ENCODE measurements at places on chromosomes 1 and 21. TPM values are rescaled to one million over a fixed set of nuclear protein-coding genes. Genes with fewer than 3 reads are reported as not detected.

DNA sequence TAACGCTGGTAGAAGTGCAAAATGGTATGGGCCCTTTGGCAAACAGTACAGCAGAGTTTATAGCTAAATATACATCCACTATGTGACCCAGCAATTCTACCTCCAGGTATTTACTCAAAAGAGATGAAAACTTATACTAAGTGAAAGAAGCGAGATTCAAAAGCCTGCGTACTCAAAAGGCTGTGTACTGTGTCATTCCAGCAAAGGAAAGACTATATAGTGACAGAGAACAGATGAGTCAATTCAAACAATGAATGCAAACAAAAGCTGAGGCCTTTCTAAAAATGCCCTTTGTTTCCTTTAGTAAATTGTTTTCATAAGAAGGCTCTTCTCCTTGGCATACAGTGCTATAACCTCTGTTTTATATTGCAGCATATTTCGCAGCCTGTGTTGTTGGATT is 268.8 kb upstream of the CSF3R start:
- no peaks in the 10 kb centered on the region for H3K36me3 ChIP-seq
- peaks cover 12% of the 10 kb centered on the region for H3K27me3 ChIP-seq
- H3K4me1 ChIP-seq: no peaks in the 10 kb centered on the region
- DNase-seq: no peak
- H3K4me3 ChIP-seq: no peak overlapping the region
- H3K27ac ChIP-seq: no peak overlapping the region

GRCh38 chr1:82110366-82111254 is 309.9 kb downstream of the ADGRL2 start:
- no peak overlapping the region for H3K4me3 ChIP-seq
- H3K36me3 ChIP-seq: no peaks in the 10 kb centered on the region
- H3K27ac ChIP-seq: no peak overlapping the region
- no peak for DNase-seq
- no peaks in the 10 kb centered on the region for H3K27me3 ChIP-seq

ATP1A1 gene
- 274 TPM for total RNA-seq

DNA sequence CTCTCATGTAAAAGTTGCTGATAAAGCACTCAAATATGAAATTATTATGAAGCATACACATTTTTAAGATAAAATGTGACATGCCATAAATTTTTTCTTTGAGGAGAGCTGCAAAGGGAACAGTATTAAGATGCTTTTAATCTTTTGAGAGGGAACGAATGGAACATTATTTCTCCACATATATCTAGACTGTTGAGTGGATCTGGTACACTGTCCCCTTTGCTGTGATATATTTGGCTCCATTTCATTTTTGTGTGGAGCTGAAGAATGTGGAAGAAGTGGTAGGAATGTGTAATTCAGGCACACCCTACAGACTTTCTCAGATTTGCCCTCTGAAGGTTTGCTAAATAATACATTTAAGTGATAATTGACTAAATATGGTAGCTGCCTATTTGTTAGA is 31.7 kb downstream of the PGM1 start:
- H3K4me1 ChIP-seq: peaks cover 13% of the 10 kb centered on the region
- no peaks in the 10 kb centered on the region for H3K27me3 ChIP-seq
- no peaks in the 10 kb centered on the region for H3K36me3 ChIP-seq
- DNase-seq: no peak

- H3K4me1 ChIP-seq: no peaks in the 10 kb centered on the region
- no peak overlapping the region for H3K27ac ChIP-seq
- peaks cover 14% of the 10 kb centered on the region for H3K27me3 ChIP-seq
- DNase-seq: no peak
- H3K4me3 ChIP-seq: no peak overlapping the region
These were observed 35.8 kb downstream of the OLFML3 start for GRCh38 chr1:114015075-114015474.

All from activated CD4-positive, alpha-beta T cell treated with anti-CD3 and anti-CD28 coated beads, Interleukin-2, amount 10 ng/mL, durations not matched to agents 7 days and 5 days (primary cell).